ENCODE measurements at places on chromosomes 13 and 19.

- peaks cover 14% of the 10 kb centered on the region for H3K4me1 ChIP-seq
- H3K36me3 ChIP-seq: peaks cover 35% of the 10 kb centered on the region
- H3K4me3 ChIP-seq: no peak overlapping the region
- no peaks in the 10 kb centered on the region for H3K27me3 ChIP-seq
- peak overlapping the region; percentile 27 for H3K27ac ChIP-seq
Observed at GRCh38 chr19:49987159-49987698, 26.3 kb upstream of the SIGLEC11 start.

- peaks cover 7% of the 10 kb centered on the region for H3K4me1 ChIP-seq
- H3K36me3 ChIP-seq: peaks cover 5% of the 10 kb centered on the region
- peaks cover 37% of the 10 kb centered on the region for H3K27me3 ChIP-seq
- H3K27ac ChIP-seq: no peak overlapping the region
- H3K4me3 ChIP-seq: no peak overlapping the region
- no peak for DNase-seq
Observed at GRCh38 chr13:113763961-113764792, 5.2 kb downstream of the TMEM255B start.

DNA sequence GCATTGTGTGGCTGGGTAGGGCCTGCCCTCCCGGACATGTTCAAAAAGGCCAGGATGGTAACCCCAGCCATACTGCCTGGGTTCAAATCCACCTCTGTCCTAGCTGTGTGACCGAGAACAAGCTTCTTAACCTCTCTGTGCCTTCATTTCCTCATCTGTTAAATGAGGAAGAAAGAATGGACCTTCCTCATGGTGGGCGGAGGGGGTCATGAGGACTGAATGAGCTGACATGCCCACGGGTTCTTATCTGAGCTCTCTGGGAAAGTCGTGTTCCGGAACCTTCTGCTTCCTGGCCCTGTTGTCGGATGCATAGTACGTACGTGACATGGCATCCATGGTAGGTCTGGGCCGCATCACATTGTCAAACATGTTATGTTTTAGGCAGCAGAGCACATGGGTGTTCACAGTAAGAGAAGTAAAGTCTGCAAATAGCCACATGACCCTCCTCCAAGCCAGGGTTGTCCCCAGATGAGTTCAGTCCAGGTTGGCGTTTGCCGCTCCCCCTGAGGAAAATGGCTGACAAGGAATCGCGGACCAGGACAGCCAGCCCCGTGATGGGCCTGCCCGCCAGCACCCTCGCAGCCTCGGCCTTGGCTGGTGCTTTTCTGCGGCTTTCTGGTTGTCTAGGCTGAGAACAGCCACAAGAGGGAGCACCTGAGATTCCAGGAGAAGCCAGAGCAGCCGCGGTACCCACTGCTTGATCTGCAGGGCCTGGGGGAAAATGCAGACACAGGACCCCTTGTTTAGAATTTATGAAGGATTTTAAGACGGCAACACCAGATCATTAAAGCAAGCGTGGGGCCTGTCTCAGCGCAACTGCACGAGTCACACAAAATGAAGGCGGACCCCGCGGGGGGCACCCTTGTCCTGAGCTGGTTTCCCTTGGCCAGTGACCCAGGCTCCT is 2.4 kb upstream of the NTN5 start:
- no peak overlapping the region for H3K4me3 ChIP-seq
- no peaks in the 10 kb centered on the region for H3K36me3 ChIP-seq
- no peak overlapping the region for H3K27ac ChIP-seq
- peaks cover 8% of the 10 kb centered on the region for H3K4me1 ChIP-seq
- peaks cover 4% of the 10 kb centered on the region for H3K27me3 ChIP-seq

- H3K4me3 ChIP-seq: no peak overlapping the region
- peaks cover 7% of the 10 kb centered on the region for H3K4me1 ChIP-seq
- peaks cover 42% of the 10 kb centered on the region for H3K36me3 ChIP-seq
- H3K27ac ChIP-seq: no peak overlapping the region
- H3K27me3 ChIP-seq: no peaks in the 10 kb centered on the region
Observed at GRCh38 chr19:35271546-35271945, 2.8 kb downstream of the USF2 start.

GRCh38 chr19:33687481-33688170 is 65.9 kb downstream of the CHST8 start:
- no peak overlapping the region for H3K4me3 ChIP-seq
- no peaks in the 10 kb centered on the region for H3K4me1 ChIP-seq
- no peak for DNase-seq
- H3K36me3 ChIP-seq: no peaks in the 10 kb centered on the region

GRCh38 chr13:54965881-54966280 is 1937.3 kb downstream of the OLFM4 start:
- H3K27ac ChIP-seq: no peak overlapping the region
- no peaks in the 10 kb centered on the region for H3K4me1 ChIP-seq
- H3K27me3 ChIP-seq: no peaks in the 10 kb centered on the region
- H3K4me3 ChIP-seq: no peak overlapping the region

DNA sequence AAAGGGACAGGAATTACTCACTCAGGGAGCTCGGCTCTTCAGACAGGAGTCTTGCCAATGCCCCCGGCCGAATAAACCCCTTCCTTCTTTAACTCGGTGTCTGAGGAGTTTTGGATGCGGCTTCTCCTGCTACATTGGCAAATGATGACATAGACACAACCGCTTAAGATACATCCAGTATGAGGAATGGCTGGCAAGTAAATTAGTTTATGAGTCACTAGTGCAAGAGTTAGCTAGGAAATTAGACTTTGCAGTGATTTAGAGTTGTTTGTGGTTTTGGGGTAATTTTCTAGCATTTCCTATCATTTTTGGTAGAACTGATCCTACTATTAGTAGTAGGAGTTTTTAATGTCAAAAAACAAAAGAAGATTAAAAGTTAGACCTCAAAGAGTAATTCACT is 166.2 kb downstream of the SLITRK1 start:
- H3K4me3 ChIP-seq: no peak overlapping the region
- no peaks in the 10 kb centered on the region for H3K4me1 ChIP-seq
- no peaks in the 10 kb centered on the region for H3K36me3 ChIP-seq
- H3K27ac ChIP-seq: no peak overlapping the region
- no peak for DNase-seq
